Breast epithelium (tissue), 4 donors: ENCODE measurements at places on chromosomes 5 and 9.

DNA sequence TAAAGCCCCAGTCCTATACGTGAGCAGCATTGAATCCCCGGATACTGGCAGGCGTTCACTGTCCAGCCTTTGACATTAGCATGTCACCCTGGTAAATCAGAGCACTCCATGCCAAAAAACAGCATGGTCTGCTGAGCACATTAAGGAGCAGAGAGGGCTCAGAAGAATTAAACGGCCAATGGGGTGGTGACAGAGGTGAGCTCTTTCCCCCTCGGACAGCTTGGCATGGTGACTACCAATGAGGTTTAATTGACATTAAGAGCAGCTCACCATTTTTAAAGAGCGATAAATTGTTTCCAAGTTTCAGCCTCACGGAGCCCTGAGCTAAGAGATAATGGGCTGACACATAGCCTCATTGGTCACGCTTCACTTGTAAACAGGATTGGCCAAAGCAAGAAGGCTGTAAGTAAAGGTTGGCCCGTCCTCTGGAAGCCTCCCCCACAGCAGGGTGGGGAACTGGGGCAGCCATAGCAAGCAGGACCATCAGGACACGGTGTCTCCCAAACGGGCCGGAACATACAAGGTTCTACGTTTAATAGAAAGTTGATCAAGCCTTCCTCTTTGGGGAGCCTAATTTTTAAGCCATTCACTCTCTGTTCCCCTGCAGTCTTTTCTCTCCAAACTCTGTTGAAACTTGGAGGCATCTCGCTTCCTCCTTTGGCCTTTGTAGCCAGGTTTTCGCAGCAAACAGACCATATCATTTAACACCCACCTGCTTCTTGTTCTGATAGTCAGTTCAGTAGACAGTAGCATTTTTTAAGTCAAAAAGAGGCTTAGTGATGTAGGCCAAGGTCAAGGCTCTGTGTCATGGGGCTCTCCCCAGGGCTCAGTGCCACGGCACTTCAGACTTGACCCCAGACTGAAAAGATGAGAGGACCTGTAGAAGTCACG is 25.9 kb downstream of the QRFP start:
- no peak for DNase-seq

GRCh38 chr5:179836225-179837019 is 15.7 kb downstream of the SQSTM1 start:
- no peak for DNase-seq

DNA sequence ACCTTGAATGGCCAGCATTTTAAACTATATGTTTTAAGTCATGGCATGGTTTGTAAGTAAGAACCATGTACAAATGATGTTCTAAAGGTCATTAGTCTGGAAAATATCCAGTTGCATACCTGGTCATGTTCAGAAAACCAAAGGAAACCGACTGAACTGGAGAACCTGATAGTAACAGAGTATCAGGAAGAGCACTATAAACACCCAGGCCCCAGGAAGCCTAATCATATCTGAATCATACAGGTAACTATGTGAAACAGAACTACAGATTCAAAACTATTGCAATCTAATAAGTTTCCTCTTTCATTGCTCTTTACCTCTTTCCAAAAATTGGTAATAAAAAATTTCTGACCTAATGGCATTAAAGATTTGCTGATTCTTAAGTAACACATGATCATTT is 500.3 kb downstream of the ARHGEF28 start:
- no peak for DNase-seq

- no peak for DNase-seq
Measured at GRCh38 chr9:122053064-122053463, 40.0 kb downstream of the TTLL11 start.

GRCh38 chr9:107274953-107275422 is 8.1 kb upstream of the RAD23B start:
- DNase-seq, result no peak

DNA sequence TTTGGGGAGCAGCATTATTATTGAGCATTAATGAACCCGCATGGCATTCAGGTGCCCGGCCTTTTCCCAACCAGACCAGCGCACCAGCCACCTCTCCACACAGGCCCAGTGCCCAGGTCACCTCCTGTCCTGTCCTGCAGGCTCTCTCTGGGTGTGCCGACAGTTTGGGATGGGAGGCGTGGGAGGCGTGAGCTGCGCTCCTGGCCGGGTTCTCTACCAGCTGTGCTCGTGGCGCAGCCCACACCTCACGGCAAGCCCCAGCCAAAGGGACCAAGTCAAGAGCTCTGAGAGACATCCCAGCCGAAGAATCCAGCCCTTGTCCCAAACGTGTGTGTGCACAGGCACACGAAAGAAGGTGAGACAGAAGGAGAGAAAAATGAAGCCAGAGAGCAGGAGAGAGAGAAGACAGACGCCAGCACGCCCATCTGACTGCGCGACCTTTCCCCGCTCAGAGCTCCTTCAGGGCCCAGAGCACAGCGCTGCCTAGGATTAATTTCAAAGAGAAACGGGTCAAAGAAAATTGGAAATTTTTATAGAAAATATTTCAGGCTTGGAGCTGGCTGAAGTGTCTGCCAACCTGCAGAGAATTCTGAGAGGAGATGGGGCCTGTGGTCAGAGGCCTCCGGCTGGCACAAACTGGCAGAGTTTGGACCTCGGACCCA is 81.7 kb downstream of the ADAMTS2 start:
- DNase-seq, result peak; percentile 48

DNA sequence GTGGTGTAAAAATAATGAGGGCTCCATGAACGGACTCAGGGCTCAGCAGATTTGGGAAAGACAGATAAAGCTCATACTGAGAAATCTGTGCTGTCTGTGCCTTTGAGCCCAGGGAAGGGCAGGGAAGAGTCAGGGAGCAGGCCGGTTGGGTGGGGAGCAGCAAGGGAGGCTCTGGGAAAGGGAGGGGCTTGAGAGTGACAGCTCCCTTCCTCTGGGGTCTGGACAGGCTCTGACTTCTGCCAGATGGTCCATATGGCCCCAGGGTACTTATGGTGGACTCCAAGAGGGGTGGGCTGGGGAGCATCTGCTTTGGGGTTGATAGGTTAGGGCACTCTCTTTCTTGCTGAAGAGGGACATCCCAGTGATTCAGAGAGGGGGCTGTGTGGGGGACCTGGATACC is 2.1 kb downstream of the NPR2 start:
- no peak for DNase-seq

DNA sequence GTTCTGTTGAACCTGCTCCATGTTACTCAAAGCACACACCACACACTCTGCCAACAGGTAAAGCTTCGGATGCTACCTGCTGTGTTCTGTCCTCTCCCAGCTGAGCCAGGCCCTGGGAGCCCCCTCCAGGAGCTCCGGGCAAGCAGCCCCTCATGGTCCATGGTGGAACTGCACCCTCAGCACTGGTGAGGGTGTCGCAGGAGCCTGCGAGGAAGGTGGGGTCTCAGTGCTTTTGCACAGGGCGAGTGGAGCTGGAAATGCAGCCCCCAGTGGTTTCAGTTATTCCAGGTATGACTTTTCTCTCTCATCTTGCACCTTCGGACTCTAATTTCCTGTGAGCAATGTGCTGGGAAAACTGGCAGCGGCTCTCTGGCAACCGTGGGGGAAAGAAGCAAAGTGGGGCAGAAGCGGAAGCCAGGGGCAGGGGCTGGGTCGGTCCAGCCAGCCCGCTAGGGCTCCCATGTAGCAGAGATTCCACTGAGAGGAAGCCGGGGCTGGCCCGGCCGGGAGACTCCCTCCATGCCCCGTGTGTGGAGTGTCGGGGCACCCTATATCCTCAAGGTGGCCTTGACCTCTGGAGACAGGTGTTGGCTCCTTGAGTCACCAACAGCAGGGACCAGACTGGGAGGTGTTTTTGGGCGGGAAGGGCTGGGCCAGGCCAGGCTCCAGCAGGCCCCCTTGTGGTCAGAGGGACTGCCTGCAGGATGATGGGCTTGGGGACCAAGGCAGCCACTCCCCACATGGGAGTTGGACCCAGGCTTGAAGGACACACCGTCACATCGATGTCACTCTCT is 75.6 kb upstream of the PRSS3 start:
- no peak for DNase-seq

DNA sequence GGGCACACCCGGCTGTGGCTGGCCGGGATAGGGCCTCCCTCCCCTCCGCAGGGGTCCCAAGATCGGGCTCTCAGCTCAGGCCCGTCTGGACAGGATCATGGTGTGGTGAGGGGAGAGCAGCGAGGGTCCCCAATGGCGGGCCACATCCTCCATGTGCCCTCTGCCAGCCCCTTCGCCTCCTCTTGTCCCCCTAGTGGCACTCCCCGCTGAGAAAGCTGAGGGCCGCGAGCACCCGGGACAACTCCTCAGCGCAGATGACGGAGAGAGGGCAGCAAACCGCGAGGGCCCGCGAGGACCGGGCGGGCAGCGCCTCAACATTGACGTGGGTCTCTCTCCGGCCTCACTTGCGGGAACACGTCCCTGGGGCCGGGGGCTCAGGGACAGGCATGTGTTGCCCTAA is 24.6 kb downstream of the NKD2 start:
- DNase-seq, result no peak

- DNase-seq, result no peak
Measured at GRCh38 chr9:107348836-107349235, 65.8 kb downstream of the RAD23B start.

- DNase-seq, result no peak
Measured at GRCh38 chr5:17065458-17065857, 129.4 kb upstream of the MYO10 start.

GRCh38 chr5:120083851-120084542 is 380.1 kb upstream of the PRR16 start:
- DNase-seq, result no peak

DNA sequence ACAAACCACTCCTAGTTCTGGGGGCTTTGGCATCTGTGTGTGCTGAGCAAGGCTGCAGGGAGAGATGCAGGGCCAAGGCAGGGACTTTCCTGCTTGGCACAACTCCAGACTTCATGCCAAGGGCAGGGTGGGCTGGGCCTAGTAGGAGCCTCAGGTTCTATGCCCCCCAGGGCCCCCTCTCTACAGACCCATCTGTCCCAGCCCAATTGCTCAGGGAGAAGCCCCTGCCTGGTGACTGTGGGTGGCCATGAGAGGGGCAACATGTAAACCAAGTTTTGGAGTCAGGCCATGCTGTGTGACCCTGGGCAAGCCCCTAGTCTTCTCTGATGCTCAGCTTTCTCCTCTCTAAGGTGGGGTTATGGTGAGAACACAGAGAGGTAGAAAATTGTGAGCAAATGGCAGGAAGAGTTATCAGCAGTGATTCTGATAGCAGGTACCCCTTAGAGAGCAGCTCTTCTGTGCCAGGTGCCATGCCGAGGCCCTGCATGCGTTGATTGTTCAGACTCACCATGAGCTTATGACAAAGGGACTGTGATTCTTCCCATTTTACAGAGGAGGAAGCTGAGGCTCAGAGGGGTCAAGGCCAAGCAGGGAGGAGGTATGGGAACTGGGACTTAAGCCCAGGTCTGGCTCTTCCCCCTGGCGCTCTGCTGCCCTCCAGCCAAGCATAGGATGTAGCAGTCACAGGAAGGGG is 5.2 kb downstream of the OLFML2A start:
- DNase-seq, result peak; percentile 12

DNA sequence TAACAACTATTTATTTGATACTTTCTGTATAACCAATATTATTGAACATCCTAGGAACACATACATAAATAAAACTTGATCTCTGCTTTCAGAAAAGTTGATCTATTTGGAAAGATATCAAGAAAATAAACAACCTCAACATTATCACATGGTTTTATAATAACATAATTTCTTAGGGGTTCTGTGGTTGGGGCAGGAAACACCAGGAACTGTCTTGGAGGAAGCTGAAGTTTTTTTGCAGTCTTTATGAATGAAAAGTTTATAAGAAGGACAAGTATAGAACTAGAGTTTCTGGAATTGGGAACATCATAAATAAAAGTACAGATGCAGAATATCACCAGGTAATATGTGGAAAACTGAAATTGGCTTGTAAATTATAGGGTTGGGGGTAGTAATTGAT is 296.1 kb downstream of the TAF11L14 start:
- DNase-seq, result no peak

DNA sequence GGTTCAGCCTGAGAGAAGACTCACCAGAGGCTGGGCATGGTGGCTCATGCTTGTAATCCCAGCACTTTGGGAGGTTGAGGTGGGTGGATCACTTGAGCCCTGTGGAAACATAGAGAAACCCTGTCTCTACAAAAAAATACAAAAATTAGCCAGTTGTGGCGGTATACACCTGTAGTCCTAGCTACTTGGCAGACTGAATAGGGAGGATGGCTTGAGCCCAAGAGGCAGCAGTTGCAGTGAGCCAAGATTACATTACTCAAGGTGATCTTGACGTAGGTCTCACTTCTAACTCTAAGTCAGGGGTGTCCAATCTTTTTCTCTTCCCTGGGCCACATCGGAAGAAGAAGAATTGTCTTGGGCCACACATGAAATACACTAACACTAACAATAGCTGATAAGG is 16.2 kb upstream of the ATP6V1G1 start:
- DNase-seq, result no peak

DNA sequence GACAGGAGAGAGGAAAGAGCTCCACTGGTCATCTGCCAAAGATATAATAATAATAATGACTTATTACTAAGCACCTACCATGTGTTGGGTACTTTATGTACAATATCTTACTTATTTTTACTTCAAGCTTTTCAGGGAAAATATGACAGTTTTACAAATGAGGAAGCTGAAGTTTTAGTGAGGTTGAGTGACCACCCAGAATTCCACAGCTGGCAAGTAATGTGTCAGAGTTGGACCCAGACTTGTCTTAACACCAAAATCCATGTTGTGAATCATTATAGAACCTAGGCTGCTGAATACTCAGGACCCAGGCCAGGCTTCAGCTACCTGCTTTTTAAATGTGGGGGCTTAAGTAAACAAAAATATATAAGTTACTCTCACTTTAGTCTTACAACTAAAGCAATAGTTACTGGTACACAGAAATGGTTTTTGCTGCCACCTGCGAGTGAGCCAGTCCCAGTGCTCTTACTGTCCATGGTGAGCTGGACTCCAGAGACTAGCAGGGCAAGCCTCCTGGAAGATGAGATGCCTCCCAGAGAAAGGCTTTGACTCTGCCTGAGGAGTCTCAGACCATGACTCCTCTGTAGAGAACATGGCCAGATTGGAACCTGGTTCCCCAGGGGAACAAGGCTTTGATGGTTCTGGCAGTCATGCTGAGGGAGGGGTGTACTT is 29.9 kb downstream of the RUSC2 start:
- DNase-seq, result no peak

DNA sequence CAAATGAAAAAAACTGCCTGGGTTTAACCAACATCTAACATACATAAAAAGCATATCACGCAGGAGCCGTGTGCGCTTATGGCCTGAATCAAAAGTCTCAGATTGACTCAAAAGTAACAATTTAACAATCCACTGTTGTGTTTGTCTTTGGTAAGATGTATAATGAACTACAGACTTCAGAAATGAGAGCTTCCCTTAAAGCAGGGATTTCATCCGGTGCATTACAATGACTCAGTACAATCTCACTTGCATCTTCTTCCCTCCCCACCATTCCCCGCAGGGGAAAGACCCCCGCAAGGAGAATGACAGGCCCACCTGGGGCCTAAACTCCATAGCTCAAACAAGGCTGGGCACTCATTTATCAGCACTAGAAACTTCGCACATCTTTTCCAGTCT is 1.4 kb downstream of the ZFR start:
- no peak for DNase-seq
